T follicular helper cell (primary cell): ENCODE measurements at places on chromosomes 4 and X.

DNA sequence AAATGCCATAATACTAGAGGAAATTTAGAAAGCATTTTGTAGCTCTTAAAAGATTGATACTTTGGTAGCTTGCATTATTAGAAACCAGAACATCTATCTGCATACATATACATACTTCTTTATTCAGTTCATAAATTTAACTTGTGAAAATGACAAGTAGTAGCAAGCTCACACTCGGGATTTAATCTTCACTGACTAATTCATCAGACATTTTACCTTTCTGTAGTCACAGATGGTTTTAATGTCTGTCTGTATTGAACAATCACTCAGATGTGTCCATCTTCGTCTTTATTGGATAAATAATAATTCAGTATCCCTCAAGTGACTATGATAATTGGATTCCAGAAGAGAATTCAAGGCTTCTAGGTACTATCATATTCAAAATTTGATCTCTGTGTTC lies 232.3 kb downstream of the TENM3 start:
- no peak for DNase-seq

DNA sequence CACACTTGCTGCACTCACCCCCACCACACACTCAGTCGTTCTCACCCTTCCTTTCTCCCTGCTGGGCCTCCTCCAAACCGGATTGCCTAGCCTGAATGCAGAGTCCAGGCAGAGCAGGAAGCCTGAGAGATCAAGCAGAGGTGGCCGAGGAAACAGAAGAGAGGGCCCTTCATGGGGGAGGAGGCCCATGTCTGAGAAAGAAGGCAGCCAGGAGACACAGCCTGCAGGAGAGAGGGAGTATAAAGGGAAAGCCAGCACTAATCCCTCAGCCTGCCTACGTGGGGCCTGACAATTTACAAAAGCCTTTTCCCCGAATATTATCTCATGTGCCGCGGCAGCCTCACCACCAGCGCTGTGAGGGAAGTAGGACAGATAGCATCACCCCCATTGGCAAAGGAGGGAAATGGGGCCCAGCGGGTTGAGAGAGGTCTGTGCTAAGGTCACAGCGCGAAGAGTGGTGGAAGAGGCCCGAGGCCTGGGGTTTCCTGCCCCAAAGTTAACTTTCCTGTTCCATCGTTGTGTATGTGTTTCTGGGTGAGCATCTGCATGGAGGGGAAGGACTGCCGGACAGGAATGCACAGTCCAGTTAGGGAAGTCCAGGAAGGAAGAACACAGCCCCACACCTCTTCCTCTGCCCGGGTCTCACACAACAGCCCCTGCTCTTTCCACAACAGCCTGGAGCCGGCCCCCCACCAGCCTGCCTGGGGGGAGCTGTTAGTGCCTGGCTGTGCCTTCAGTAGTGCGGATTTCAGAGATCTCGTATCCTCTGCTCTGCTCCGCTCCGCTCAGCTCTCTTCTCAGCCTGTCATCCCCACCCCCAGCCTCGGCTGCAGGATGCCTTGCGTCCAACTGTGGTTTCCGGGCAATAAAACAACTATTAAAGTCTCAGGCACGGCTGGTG lies 50.9 kb upstream of the BCOR start:
- no peak for DNase-seq

- DNase-seq = no peak
Observed at GRCh38 chr4:139764182-139764581, 98.6 kb downstream of the MGST2 start.

- DNase-seq = no peak
Observed at GRCh38 chr4:87118421-87118820, 102.0 kb downstream of the KLHL8 start.

DNA sequence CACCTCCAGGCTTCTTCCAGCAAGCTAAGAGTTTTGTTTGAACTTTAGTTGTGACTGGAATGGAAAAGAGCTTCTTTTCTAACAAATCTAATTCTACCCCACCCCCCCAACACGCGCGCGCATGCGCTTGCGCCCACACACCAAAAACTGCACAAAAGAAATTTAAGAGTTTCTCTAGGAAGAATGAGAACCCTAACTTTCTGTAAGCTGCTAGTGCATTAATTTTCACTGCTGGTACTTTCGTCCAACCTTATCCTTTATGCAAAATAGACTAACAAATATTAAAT lies 9.0 kb upstream of the INTU start:
- no peak for DNase-seq

GRCh38 chr4:112510291-112511092 lies 5.5 kb downstream of the NEUROG2 start:
- no peak for DNase-seq

- DNase-seq = no peak
Observed at GRCh38 chr4:107825072-107825824, 516 bp downstream of the SGMS2 start.

DNA sequence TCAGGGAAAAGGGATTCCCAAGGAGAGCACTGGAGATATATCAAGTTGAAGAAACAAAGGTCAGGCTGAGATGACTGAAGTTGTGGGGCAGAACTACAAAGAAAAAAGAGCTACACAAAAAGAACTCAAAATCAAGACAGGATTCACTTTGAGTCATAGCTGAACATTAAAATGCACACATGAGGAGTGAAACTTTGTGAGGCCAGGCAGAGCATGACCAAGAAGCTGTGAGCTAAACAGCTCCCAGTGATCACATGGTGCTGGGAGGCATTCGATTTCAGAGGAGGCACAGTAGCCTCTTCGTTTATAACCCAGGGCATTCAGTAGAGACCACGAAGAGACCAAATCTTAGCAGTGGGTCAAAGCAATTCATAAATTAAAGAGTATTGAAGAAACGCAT lies 145.3 kb downstream of the ATRX start:
- DNase-seq = no peak

GRCh38 chrX:11446336-11446735 lies 153.1 kb downstream of the AMELX start:
- no peak for DNase-seq

DNA sequence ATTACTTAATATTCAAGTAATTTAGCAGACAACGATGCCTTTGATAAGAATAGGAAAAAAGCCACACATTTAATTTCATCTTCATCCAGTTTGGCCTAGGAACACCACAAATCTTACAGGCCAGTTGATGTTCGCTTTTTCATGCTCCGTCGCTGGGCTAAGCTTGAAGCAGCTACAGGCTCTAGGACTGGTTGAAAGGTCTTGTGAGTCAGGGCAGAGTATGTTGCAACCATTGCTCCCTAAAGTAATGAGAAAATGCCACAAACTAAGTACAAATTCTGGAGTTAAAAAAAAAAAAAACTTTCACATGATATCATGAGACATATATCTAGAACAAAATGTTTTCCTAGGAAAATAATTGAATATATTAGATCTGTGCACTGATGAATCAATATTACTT lies 123.8 kb downstream of the RPS6KA6 start:
- no peak for DNase-seq

GRCh38 chr4:126572264-126572663 lies 1060.5 kb upstream of the INTU start:
- no peak for DNase-seq

DNA sequence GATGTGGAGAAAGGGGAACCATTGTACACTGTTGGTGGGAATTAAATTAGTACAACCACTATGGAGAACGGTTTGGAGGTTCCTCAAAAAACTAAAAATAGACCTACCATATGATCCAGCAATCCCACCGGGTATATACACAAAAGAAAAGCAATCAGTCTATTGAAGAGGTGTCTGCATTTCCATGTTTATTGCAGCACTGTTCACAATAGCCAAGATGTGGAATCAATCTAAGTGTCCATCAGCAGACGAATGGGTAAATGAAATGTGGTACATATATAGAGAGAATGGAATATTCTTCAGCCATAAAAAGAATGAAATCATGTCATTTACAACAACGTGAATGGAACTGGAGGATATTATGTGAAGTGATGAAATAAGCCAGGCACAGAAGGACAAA lies 208.1 kb downstream of the TRIML1 start:
- no peak for DNase-seq

DNA sequence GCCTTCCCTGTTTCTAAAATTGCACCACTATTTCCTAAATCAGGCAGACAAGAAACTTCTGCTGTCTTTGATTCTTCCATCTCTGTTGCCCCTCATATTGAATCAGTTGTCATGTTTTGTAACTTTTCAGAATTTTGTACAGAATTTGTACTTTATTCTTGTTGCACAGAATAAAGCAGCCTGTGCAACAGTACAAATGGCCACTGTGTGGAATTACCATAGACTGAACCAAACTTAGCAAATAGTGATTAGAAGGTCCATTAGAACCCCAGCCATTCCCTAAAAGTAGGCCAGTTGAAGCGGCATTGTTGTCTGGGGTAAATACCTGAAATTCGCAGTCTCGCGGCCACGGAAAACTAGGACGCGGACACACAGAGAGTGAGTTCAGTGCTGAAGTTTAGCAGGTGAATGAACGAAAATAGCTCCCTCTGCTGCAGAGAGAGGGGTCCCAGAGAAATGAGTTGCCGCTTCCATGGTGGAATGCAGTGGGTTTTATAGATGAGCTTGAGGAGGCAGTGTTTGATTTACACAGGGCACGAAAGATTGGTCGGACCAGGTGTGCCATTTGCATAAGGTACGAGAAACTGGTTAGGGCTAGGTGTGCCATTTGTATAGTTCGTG lies 71.8 kb downstream of the C4orf33 start:
- DNase-seq = no peak

DNA sequence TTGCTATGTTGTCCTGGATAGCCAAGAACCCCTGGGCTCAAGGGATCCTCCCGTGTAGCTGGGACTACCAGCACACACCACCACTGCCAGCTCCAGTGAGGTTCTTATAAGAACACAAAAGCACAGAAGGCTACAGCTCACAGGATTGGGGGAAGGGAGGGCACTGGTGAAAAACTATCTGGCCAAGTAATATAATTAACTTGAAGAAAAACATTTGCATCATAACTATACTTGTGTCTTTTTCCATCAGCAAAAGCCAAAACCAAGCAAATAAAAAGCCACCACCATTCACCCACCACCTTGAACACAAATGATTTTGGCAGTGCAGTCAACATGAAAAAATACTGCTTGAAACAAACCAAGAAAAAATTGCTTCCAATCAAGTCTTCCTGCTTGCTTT lies 188.2 kb downstream of the MAML3 start:
- DNase-seq = no peak

DNA sequence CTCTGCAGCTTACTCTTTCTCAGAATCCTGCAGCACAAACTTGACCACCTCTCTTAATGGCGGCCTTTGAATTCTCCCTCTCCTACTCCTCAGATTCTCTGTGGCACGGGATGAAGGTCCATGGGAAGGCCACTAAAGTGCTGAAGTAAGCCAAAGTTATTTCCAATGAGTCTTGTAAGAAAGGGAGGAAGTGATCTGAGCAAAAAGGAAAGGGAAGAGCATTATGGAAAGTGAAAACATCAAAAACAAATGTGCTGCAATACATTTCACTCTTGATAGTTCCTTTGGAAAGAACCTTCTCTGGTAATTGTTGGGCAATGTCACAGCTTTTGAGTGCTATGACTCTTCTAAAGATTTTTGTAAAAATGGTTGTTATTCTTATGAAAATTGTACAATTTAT lies 54.3 kb upstream of the CAMK2D start:
- no peak for DNase-seq

DNA sequence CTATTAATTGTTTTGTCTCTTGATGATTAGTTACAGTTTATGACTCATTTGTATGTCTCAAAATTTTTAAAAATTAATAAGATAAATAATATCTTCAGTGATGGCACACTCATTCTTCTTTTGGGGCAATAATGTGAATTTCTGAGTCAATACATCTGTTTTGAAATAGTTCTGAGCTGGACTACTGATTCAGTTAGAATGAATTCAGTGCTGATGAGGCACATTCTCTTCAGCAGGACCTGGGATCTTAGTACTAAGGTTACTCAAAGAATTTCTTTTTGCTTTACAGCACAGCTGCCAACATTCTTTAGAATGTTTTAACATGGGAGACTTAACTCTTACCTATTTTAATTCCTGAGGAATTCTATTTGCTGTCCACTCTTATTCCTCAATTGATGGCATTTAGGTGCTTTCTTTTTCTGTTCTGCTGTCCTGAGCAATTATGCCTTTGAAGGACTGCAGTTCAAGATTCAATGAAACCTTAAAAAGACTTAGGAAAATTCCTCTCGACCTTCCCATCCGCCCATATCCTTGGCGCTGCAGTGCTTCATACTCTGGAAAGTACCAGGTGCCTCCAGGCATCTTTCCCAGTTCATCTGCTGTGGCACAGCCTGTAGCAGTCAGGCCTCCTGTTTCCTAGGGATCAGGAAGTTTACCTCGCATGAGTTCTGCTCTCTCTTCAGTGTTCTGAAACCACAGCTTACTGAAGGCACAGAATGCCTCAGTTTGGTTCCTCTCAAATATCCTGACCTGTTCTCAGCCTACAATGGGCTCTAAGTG lies 213.7 kb downstream of the FSTL5 start:
- no peak for DNase-seq

- no peak for DNase-seq
Observed at GRCh38 chr4:70110917-70111316, 43.1 kb upstream of the PRR27 start.

DNA sequence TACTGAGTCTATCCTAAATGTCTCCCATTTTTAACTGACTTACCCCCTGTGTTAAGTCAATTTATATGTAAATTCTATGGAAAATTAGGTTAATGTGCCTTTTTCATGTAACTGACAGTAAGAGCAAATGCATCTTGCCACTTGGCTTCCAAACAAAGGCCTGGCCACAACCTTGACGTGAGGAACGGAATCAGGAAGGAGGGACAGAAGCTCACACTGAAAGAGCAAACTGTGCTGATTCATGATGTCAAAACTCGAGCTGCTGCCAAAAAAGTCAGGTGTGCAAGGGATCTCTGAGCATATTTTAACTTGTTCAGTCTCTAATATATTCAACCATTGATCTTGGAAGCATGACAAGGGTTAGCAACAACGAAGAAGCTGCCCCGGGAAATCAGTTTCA lies 35.8 kb downstream of the GPM6A start:
- no peak for DNase-seq
